Activated CD4-positive, alpha-beta T cell treated with anti-CD3 and anti-CD28 coated beads, Interleukin-2, amount 10 ng/mL, durations not matched to agents 7 days and 5 days (primary cell): ENCODE measurements at places on chromosomes 4 and X. TPM values are rescaled to one million over a fixed set of nuclear protein-coding genes. Genes with fewer than 3 reads are reported as not detected.

Gene HTR2C
- not detected for total RNA-seq

Gene BMP3
- not detected for total RNA-seq

Gene PDLIM3
- not detected for total RNA-seq

Gene ARHGAP36
- total RNA-seq, result not detected

Gene PPP1R3F
- 12.3 TPM for total RNA-seq

Gene SOD3
- total RNA-seq, result not detected

Gene FMR1NB
- total RNA-seq, result not detected

Gene NLGN4X
- total RNA-seq, result 0.05 TPM

Gene FDCSP
- not detected for total RNA-seq

Gene CXCL5
- not detected for total RNA-seq

Gene VEGFD
- not detected for total RNA-seq

Gene TMPRSS11B
- total RNA-seq, result not detected

Gene GAGE12E
- total RNA-seq, result not detected

Gene MAGEE1
- 5.0 TPM for total RNA-seq

Gene NR0B1
- not detected for total RNA-seq

Gene PPP1R2C
- total RNA-seq, result not detected

Gene PAGE1
- total RNA-seq, result not detected

Gene ZRSR2
- 16.5 TPM for total RNA-seq

Gene TCP11X2
- not detected for total RNA-seq
